ENCODE measurements at places on chromosomes 6 and 20. TPM values are rescaled to one million over a fixed set of nuclear protein-coding genes. Genes with fewer than 3 reads are reported as not detected.

Gene PGC
- not detected for total RNA-seq

DNA sequence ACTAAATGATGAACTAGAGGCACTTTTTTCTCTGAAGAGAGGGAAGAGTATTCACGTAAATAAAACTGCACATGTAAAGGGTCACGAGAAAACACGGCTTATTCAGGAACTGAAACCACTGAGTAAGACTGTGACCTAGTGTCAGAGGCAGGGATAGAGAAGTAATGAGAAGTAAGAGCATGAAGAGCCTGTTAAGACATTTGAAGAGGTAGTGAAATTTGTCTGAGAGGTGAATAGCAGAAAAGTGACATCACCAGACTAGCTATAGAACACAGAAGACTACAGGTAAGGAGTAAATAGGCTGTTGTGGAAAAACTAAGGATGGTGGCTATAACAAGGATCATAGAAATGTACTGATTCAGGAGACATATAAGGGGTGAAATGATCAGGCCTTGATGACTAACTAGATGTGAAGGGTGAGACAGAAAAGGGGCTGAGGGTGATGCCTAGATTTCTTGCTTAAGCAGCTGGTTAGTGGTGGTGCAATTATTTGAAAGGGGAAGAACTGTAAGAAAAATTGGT, 76.8 kb downstream of the REV3L start:
- DNase-seq: no peak

GRCh38 chr6:78483553-78484197, 383.7 kb upstream of the IRAK1BP1 start:
- no peak for DNase-seq

- no peak for DNase-seq
Observed at GRCh38 chr6:113600551-113601339, 256.4 kb upstream of the MARCKS start.

DNA sequence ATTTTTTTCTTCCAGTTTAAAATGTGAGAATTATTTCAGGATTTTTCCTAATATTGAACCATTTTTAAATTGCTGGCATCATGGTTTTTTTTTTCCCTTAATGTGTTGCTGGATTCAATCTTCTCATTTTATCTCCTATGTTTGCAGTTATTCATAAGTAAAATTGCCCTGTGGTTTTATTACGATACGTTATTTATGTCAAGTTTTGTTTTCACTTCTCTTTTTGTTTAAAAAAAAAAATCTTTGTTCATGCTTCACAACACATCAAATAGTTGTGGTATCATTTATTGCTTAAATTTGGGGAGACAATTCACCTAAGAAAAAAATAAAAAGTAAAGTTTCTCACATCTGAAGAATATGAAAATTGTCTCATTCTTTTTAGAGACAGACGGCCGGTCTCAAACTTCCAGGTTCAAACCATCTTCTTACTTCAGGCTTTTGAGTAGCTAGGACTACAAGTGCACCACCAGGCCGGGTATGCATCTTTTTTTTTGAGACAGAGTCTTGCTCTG, 239.3 kb upstream of the ID4 start:
- DNase-seq: no peak

GRCh38 chr6:144150710-144151657, 667 bp downstream of the STX11 start:
- DNase-seq: no peak
